ENCODE measurements at places on chromosomes 1 and 21. TPM values are rescaled to one million over a fixed set of nuclear protein-coding genes. Genes with fewer than 3 reads are reported as not detected.

CYP2J2 gene
- 0.10 TPM for total RNA-seq

CR2 gene
- 1.4 TPM for total RNA-seq

ASCL5 gene
- not detected for total RNA-seq

PRAMEF18 gene
- total RNA-seq: not detected

SLAMF8 gene
- 0.84 TPM for total RNA-seq

DEDD gene
- 27.2 TPM for total RNA-seq

SPSB1 gene
- 0.94 TPM for total RNA-seq

TNFRSF25 gene
- total RNA-seq: 60.7 TPM

GLIS1 gene
- total RNA-seq: not detected

LCE1C gene
- not detected for total RNA-seq

Measured in mononuclear cell (primary cell).